ENCODE measurements at places on chromosomes 5 and 9.

- no peak for DNase-seq
Observed at GRCh38 chr9:130207241-130207992, 35.2 kb downstream of the NCS1 start.

- DNase-seq = no peak
Observed at GRCh38 chr9:130331573-130331972, 66.0 kb downstream of the HMCN2 start.

DNA sequence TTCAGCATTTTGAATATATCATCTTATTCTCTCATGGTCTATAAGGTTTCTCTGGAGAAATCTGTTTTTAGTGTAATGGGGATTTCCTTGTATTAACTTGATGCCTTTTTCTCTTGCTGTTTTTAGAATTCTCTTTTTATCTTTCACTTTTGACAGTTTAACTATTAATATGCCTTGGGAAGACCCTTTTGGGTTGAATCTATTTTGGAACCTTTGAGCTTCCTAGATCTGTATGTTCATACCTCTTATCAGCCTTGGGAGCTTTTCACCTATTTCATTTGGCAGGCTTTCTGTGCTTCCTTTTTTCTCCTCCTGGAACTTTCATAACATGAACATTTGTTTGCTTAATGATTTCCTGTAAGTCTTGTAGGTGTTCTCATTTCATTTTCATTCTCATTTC lies 22.2 kb downstream of the RCL1 start:
- DNase-seq = no peak

DNA sequence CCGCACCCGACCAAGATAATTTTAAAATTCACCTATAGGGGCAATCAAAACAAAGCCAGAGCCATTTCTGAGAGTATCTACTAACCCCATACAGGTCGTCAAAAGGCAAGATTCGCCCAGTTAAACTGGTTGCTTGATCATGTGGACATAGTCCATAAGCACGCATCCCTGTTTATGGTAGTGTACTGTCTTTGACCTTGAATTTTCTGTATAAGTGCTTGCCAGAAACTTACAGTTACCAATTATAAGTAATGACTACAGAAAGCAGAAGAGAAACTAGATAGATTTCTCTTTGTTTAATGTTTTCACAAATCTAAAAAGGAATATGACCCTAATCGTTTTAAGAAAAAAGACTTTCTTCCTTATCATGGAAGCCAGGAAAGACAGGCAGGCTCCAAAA lies 25.6 kb downstream of the SLC31A1 start:
- no peak for DNase-seq

- no peak for DNase-seq
Observed at GRCh38 chr9:105841562-105841961, 147.2 kb downstream of the TMEM38B start.

DNA sequence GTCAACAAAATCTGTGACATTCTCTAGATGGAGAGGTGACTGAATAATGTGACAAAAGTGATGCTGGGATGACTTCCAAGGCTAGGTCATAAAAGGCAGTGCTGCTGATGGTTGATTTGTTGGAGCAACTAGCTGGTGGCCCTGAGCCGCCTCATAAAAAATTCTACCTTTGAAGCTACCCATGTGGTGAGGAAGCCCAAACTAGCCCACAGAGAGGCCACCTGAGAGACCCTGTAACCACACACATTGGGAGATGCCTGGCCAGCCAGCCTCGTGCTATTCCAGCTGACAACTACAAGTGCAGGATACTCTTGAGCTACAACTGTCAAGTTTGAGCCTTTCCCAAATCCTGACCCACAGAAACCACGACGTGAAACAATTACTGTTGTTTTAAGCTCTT lies 22.7 kb downstream of the CLTA start:
- no peak for DNase-seq

DNA sequence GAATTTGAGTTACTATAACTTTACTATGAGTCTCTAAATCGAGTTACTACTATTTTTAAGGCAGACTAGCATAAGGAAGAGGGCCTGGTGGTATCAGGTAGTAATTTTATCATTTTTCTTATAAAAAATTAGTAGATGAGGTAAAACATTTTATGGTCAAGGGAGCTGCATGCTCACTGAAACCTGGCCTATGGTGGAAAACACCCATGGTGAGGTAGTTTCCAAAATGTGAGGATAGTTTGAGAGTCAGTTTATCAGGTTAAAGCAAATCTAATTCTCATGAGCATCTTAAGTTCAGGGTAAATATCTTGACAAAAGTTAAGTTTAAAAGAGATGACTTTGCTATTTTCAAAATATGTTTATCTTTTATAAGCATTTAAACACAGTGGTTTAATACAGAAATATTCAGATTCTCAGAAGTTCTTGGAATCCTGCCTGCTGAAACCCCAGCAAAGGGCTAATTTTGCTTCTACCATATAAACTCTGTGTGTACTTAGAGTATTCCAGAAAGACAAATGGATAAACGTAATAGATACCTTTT lies 10.0 kb downstream of the DDX4 start:
- DNase-seq = no peak
